Fibroblast of villous mesenchyme (primary cell): ENCODE measurements at places on chromosomes 6 and 20. TPM values are rescaled to one million over a fixed set of nuclear protein-coding genes. Genes with fewer than 3 reads are reported as not detected.

The LTB gene
- total RNA-seq = 0.32 TPM in 1 of 2 replicates, not detected in the other

The PABPC1L gene
- total RNA-seq = 10.8 and 11.0 TPM in 2 replicates

The BPIFB2 gene
- not detected in 2 replicates for total RNA-seq

The TMC2 gene
- not detected in 2 replicates for total RNA-seq

The RBPJL gene
- not detected in 2 replicates for total RNA-seq

The CLDN20 gene
- not detected in 2 replicates for total RNA-seq
